ENCODE measurements at places on chromosomes 6 and 20.

GRCh38 chr6:12009876-12010634 is 2.1 kb upstream of the HIVEP1 start:
- no peak for DNase-seq

GRCh38 chr20:16028923-16029322 is 544.3 kb downstream of the KIF16B start:
- DNase-seq: no peak

- no peak for DNase-seq
Observed at GRCh38 chr6:2187826-2188225, 57.6 kb downstream of the GMDS start.

GRCh38 chr6:10685092-10685915 is 9.1 kb downstream of the C6orf52 start:
- no peak for DNase-seq

- DNase-seq: no peak
Observed at GRCh38 chr6:53666271-53666626, 693 bp upstream of the KLHL31 start.

DNA sequence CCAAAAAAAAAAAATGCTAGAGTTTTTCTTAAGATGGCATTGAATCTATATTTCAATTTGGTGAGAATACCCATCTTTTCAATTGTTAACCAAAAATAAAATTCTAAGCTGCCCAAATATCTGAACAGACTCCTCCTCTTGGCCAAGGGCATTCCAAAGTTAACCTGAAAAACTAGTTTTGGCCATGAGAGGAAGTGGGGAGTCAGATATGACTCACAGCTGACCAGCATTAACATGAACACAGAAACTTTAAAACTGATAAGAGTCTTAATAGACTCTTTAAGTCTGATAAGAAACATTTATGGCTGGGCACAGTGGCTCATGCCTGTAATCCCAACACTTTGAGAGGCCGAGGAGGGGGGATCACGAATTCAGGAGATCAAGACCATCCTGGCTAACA is 171.3 kb downstream of the FAXC start:
- no peak for DNase-seq

Data from NCI-H345 (cell line).